ENCODE measurements at places on chromosomes 16 and 17. TPM values are rescaled to one million over a fixed set of nuclear protein-coding genes. Genes with fewer than 3 reads are reported as not detected.
A peak's percentile ranks its signal among the peaks of the same experiment; 100 is the strongest.

PMP22 gene
- 13.9 TPM for polyA plus RNA-seq

SNAI3 gene
- 0.72 TPM for polyA plus RNA-seq

ARL17A gene
- polyA plus RNA-seq: 3.9 TPM

YPEL2 gene
- polyA plus RNA-seq: 8.7 TPM

CD79B gene
- 1.1 TPM for polyA plus RNA-seq

HOXB5 gene
- polyA plus RNA-seq: 1.0 TPM

PDILT gene
- not detected for polyA plus RNA-seq

MYH2 gene
- 0.05 TPM for polyA plus RNA-seq

NEK8 gene
- 8.4 TPM for polyA plus RNA-seq

USP22 gene
- 22.7 TPM for polyA plus RNA-seq

MAF gene
- 3.0 TPM for polyA plus RNA-seq

GSDMA gene
- not detected for polyA plus RNA-seq

LDHD gene
- 20.3 TPM for polyA plus RNA-seq

CNGB1 gene
- polyA plus RNA-seq: 0.05 TPM

RAC3 gene
- 6.0 TPM for polyA plus RNA-seq

DNAH17 gene
- polyA plus RNA-seq: 0.02 TPM

SOX15 gene
- 1.0 TPM for polyA plus RNA-seq

NEUROD2 gene
- polyA plus RNA-seq: not detected

ANKFN1 gene
- 0.05 TPM for polyA plus RNA-seq

DNA sequence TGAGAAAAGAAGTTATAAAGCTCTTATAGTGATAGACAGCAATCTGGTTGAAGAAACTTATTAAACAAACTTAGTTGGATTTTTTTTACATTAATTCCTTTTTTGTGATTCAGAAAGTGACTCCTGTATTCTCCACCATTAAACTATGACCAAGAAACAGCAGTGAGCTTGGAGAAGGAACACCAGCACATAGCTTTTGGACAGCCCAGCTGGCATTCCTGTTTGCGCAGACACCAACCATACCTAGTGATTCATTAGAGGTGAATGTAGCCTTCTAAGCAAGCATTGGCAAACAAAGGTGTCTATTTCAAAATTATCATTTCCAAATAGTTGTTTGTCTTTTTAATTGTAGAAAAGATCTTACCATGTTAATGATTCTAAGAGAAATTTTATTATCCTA is 94.4 kb downstream of the STXBP4 start:
- H3K27me3 ChIP-seq: no peaks in the 10 kb centered on the region
- H3K4me3 ChIP-seq: no peak overlapping the region
- H3K27ac ChIP-seq: no peak overlapping the region
- H3K36me3 ChIP-seq: no peaks in the 10 kb centered on the region
- DNase-seq: no peak
- H3K4me1 ChIP-seq: no peaks in the 10 kb centered on the region

GRCh38 chr16:75043175-75043895 is 44.5 kb downstream of the ZNRF1 start:
- no peak overlapping the region for H3K27ac ChIP-seq
- no peaks in the 10 kb centered on the region for H3K27me3 ChIP-seq
- no peak for DNase-seq
- H3K4me3 ChIP-seq: no peak overlapping the region
- H3K4me1 ChIP-seq: no peaks in the 10 kb centered on the region

DNA sequence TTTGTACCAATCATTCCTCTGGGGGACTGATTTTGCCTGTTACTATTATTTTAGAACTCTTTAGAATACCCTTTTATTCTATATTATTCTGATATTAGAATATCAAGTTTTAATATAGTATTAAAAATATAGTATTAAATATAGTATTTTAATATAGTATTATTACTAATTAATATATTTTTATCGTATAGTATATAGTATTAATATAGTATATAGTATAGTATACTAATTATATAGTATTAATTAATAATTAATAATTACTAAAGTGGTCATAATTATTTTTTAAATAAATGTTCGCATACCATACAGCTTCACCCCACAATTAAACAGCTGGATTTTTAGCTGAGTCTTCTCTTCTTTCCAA is 73.3 kb downstream of the GNAO1 start:
- H3K4me1 ChIP-seq: no peaks in the 10 kb centered on the region
- DNase-seq: no peak
- H3K27me3 ChIP-seq: no peaks in the 10 kb centered on the region
- H3K27ac ChIP-seq: no peak overlapping the region
- H3K4me3 ChIP-seq: no peak overlapping the region
- H3K36me3 ChIP-seq: no peaks in the 10 kb centered on the region

GRCh38 chr17:57670769-57671569 is 74.1 kb downstream of the CCDC182 start:
- no peaks in the 10 kb centered on the region for H3K4me1 ChIP-seq
- no peaks in the 10 kb centered on the region for H3K36me3 ChIP-seq
- no peak overlapping the region for H3K4me3 ChIP-seq
- H3K27me3 ChIP-seq: no peaks in the 10 kb centered on the region
- H3K27ac ChIP-seq: no peak overlapping the region
- no peak for DNase-seq

GRCh38 chr16:81283044-81283443 is 31.7 kb upstream of the GAN start:
- no peak overlapping the region for H3K4me3 ChIP-seq
- H3K36me3 ChIP-seq: no peaks in the 10 kb centered on the region
- no peaks in the 10 kb centered on the region for H3K27me3 ChIP-seq
- no peaks in the 10 kb centered on the region for H3K4me1 ChIP-seq
- H3K27ac ChIP-seq: no peak overlapping the region

GRCh38 chr16:80652441-80652840 is 111.6 kb downstream of the DYNLRB2 start:
- H3K36me3 ChIP-seq: no peaks in the 10 kb centered on the region
- no peaks in the 10 kb centered on the region for H3K27me3 ChIP-seq
- H3K4me3 ChIP-seq: no peak overlapping the region
- no peak for DNase-seq

DNA sequence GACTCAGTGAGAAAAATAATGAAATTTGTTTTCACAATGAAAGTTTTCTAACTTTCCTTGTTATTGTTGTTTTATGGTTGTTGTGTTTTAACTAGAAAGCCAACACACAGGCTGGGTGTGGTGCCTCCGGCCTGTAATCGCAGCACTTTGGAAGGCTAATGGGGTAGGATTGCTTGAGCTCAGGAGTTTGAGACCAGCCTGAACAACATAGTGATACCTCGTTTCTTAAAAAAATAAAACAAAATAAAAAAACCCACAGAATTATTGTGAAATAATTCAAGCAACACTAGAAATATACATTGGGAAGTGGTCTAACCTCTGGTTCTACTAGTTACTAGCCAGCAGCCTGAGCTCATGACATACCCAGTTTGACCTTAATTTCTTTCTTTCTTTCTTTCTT is 630 bp downstream of the MILR1 start:
- no peaks in the 10 kb centered on the region for H3K27me3 ChIP-seq
- H3K4me3 ChIP-seq: peak overlapping the region; percentile 10
- no peak for DNase-seq

DNA sequence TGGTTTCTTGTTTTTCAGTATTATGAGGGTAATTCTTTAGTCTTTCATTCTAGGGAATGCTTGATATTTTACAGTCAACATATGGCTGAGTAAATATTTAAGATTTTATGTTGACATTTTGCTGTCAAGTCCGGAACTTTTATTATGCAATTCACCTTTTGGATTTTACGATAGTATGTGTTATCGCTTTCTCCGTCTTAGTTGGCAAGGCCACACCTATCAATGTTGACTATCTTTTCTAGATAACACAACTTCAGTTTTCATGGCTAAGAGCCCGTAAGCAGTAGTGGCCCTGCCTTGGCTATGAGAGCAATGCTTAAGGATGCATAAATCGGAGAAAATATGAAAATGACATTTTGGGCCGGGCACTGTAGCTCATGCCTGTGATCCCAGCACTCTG is 39.5 kb upstream of the CDH13 start:
- no peak overlapping the region for H3K27ac ChIP-seq
- no peak for DNase-seq
- no peaks in the 10 kb centered on the region for H3K4me1 ChIP-seq
- no peaks in the 10 kb centered on the region for H3K27me3 ChIP-seq
- H3K4me3 ChIP-seq: no peak overlapping the region
- H3K36me3 ChIP-seq: no peaks in the 10 kb centered on the region

GRCh38 chr17:77753246-77753645 is 205.3 kb upstream of the TNRC6C start:
- H3K27ac ChIP-seq: no peak overlapping the region
- no peaks in the 10 kb centered on the region for H3K4me1 ChIP-seq
- no peak overlapping the region for H3K4me3 ChIP-seq
- no peaks in the 10 kb centered on the region for H3K36me3 ChIP-seq
- DNase-seq: peak; percentile 4

GRCh38 chr17:13429201-13429600 is 172.5 kb downstream of the HS3ST3A1 start:
- H3K36me3 ChIP-seq: no peaks in the 10 kb centered on the region
- H3K4me1 ChIP-seq: no peaks in the 10 kb centered on the region
- H3K4me3 ChIP-seq: no peak overlapping the region
- no peak for DNase-seq
- H3K27me3 ChIP-seq: no peaks in the 10 kb centered on the region

DNA sequence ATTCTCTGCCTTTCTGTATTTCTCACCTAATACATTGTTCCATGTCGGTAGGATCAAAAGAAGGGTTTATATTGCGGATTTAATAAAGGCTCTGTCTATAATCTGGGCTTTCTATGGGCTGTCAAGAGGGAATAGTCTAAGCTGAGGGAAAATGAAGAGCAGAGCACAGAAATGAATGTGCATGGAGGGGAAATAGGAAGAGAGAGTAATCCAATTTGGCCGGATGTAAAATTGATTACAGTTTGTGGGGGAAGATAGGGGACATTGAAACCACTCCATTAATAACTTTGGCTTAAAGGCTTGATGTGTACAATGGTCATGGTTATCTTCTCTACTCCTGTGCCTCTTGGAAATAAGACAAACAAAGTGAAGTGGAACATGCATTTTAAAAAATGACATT is 334.2 kb upstream of the CDH8 start:
- H3K27ac ChIP-seq: no peak overlapping the region
- H3K36me3 ChIP-seq: no peaks in the 10 kb centered on the region
- no peaks in the 10 kb centered on the region for H3K27me3 ChIP-seq
- no peaks in the 10 kb centered on the region for H3K4me1 ChIP-seq
- H3K4me3 ChIP-seq: no peak overlapping the region

DNA sequence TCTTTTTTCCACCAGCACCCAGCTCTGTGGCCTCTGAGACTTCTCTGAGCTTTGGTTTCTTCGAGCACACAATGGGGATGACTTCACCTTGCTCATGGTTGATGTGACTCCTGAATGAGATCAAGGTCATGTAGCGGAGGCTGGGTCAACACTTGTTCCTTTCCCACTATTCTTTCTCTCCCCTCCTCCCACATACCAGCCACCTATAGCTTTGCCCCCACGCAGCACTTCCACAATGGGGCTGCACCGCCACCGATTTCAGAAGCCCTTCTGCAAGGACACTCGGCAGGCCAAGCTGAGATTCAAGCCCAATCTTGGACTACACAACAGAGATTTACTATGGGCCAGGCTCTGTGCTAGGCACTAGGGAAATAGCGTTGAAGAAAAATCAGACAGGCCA is 14.4 kb downstream of the TRIM25 start:
- no peak overlapping the region for H3K27ac ChIP-seq
- no peak overlapping the region for H3K4me3 ChIP-seq
- DNase-seq: no peak
- no peaks in the 10 kb centered on the region for H3K4me1 ChIP-seq
- H3K36me3 ChIP-seq: peaks cover 59% of the 10 kb centered on the region

DNA sequence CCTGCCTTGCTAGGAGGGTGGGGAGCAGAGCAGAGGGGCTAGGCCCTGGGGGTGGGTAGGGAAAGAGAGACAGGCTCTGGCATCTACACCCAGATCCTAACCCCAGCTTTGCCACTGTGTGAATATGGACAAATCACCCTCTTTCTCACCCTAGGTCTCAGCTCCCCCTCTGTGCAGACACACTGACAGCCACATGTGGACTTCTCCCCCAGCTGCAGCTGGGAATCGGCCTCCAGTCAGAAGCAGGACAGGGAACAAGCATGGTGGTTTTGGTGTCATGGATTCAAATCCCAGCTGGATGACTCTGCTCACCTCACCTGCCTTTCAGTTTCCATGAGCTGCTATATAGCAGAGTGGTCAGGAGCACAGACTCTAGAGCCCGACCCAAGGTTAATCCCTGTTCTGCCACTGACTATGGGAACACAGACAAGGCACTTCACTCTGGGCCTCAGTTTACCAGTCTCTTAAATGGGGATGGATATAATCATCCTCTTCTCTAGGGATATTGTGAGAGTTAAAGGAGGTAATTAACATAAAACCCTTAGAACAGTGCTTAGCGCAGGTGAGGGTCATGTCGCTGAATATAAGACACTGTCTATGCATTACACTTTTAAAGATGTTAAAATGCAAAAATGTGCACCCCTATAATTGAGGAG is 26.2 kb upstream of the MAP3K14 start:
- no peak overlapping the region for H3K4me3 ChIP-seq
- no peak overlapping the region for H3K27ac ChIP-seq
- H3K27me3 ChIP-seq: no peaks in the 10 kb centered on the region
- no peaks in the 10 kb centered on the region for H3K4me1 ChIP-seq
- DNase-seq: no peak

DNA sequence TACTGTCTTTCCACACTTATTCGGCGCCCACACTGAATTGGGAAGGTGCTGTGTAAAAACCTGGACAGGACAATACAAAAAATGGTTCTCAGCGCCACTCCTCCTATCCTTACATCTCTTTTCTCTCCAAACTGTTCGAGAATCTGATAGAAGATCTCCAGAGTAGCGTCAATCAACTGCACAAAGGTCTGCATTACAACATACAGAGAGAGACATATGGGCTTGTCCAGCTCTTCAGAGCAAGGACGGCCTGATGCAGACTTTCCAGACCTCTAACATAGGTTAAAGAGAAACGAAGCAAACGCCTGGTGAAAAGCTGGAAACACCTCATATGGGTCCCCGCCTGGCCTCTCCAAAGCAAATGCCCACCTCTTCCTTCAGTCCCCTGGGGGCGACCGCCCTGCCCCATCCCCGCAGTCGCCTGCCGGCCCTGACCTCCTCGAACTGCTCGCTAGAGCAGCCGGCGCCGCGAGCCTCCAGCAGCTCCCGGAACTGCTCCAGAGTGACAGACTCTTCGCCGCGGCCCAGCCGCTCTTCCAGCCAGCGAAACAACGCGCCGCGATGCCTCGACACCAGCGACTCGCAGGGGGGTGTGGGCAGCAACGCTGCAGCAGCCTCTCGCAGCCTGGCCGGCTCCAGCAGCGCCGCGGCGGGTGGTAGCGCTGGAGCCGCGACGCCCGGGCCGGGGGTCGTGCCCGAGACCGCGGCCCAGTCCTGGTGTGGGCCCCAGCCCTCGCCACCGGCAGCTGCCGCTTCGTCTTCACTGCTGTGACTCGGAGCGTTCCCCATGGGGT is 526 bp downstream of the ZZEF1 start:
- H3K4me3 ChIP-seq: peak overlapping the region; percentile 97
- H3K36me3 ChIP-seq: no peaks in the 10 kb centered on the region
- H3K27ac ChIP-seq: peak overlapping the region; percentile 98
- H3K27me3 ChIP-seq: no peaks in the 10 kb centered on the region
- peaks cover 18% of the 10 kb centered on the region for H3K4me1 ChIP-seq

GRCh38 chr16:17433577-17434451 is 36.9 kb downstream of the XYLT1 start:
- DNase-seq: no peak
- no peak overlapping the region for H3K4me3 ChIP-seq
- H3K27ac ChIP-seq: no peak overlapping the region
- no peaks in the 10 kb centered on the region for H3K4me1 ChIP-seq
- no peaks in the 10 kb centered on the region for H3K27me3 ChIP-seq
